ENCODE measurements at places on chromosomes 11 and 22.

GRCh38 chr22:25069758-25070481 is 117.4 kb downstream of the KIAA1671 start:
- peak; percentile 73 for DNase-seq

- DNase-seq: no peak
Measured at GRCh38 chr11:134676516-134677287, 264.7 kb upstream of the B3GAT1 start.

DNA sequence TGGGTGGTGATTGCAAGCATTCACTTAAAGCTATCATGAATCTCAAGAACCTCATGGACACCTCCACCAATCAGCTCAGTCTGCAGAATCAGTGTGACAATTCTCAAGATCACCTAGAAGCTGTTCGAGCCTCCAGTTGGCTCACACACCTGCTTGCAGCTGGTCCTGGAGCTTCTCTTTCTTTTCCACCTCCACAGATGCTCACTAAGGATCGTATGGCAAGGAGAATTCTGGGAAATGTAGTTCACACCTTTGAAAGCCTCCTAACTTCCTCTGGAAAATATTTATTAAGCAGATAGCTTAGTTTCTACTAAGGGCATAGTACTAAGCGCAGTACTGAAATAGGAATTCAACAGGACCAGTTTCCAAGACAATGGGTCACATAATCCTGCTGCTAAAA is 26.2 kb downstream of the FSHB start:
- no peak for DNase-seq

DNA sequence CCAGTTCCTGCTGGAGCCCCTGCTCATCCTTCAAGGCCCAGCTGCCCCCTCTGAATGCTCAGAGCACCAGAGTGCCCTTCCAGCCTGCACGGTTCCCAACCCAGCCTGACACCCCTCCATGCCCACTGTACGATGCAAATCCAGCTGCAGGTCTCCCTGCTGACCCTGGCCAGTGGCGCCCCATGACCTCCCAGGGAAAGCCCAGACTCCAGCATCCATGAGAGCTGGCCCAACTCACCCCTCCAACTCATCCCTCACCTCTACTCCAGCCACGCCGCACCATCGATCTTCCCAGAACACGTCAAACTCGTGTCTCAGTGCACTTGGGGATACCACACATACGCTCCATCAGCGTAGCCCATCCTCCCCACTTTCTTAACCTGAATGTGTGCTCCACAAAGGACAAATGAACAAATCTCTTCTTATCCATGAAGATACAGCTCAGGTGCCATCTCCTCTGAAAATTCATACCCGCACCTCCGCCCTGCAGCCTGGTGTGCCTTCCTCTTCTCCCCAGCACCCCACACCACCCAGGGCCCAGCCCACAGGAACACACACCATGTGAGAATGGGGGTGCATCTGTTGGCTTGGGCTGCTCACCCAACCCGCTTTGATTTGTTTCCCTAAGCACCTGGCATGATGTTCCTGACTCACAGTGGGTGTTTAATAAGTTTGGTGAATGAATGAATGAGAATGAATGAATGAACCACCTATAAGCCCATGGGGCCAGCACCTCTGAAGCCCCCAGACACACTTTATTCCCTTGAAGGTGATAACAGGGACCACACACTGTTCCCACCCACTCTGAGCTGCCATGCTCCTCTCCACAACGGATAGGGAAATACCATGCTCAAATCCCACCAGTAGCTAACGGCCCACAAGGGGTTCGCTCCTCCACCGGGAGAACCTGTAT is 6.2 kb downstream of the PLA2G6 start:
- no peak for DNase-seq

DNA sequence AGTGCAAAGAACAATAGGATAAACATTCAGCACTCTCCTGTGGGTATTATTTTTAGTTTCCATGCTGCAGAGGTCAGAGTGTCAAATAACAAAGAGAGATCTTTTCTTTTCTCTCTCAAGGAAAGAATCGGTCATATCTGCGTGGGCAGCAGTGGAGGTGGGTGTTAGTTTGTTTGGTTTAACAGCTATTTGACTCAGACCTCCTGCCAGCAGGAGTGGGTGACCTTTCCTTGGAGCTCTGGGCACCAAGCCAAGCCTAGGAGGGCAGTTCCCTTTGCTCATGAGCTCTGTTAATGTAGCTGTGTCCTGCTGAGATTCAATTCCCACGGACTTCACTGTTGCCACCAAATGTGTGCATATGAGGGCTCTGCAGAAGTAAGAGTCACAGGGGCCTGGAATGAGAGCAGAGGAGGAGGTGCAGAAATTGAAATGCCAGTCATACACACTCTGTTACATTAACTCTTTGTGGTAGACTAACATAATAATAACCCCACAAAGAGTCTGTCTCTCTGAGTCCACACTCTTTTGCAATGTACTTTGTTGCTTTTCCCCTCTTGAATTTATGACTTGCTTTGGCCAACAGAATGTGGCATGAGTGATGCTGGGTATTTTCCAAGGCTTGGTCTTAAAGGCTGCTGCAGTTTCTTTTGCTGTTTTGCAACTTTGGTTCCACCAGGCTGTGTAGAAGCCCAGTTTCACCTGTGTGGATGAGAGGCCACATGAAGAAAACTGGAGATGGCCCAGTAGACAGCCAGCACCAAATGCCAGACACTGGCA is 76.0 kb upstream of the GRK3 start:
- DNase-seq: no peak

DNA sequence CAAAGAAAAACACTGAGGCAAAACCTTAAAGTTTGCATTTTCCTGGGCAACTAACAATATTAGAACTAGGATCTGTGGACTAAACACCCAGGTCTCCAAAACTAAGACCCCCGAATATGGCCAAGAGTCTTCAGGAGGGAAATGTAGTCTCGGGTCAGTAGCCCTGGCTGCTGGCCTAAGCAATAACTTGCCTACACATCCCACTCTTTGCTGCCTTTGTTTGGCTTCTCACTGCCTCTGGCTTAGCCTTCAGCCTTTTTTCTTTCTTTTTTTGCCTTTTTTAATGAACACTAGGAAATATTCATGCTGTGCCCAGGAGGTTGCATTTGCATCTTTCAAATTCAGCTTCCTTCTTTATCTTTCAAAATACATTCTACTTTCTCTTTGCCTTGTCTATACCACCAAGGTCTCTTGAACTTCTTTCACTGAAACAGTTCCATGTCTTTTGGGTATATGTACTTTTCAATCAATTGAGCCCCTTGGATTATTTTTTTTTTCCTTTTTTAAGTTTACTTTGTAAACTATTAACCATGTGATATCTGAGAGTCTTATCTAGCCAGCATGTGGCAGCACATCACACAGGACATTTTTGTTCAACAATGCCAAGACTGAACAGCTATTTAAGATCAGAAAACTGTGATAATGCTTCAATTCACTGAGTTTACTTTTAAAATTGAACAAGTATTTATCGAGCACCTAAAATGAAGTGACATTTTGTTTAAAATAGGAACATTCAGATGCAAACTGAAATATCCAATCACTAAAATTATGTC is 165.0 kb upstream of the TRPC6 start:
- no peak for DNase-seq

DNA sequence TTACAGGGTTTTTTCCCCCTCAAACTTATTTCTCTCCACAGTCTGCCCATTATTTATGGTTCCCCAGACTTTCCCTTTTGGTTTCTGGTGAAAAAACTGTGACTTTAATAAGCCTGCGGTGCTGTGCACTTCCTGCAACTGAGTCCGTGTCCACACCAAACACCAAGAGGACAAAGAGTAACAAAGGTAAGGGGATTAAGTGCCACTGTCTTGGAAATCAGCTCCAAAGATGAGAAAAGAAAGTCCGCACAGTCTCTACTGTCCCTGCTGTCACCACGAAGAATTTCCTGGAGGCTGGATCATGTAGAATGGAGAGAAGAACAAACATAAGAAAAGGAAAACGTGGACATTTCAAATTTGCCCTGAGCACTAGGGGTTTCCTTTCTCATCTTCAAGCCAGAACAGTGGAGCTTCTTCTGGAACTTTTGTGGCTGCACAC is 17.9 kb upstream of the PRAME start:
- DNase-seq: no peak

- no peak for DNase-seq
Measured at GRCh38 chr11:101436511-101437142, 147.2 kb downstream of the TRPC6 start.

DNA sequence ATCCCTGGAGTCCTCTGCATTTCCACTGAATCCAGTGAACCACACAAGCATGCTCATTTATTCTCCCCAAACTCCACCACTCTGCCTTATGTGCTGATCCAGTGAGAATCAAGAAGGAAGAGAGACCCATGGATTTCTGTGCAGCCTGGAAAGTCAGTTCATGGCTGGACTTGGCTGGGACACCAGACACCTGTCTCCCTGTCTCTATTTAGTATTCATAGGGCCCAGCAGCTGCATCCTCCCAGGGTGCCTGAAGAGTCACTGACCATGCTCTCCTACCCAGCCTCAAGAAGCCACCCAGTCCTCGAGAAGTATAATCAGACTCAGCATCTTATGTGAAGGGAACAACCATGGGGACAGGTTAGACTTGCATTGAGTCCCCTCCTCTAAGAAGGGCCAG is 83.2 kb downstream of the ZNF280B start:
- no peak for DNase-seq

GRCh38 chr11:75558939-75559843 is 2.9 kb upstream of the SERPINH1 start:
- no peak for DNase-seq

DNA sequence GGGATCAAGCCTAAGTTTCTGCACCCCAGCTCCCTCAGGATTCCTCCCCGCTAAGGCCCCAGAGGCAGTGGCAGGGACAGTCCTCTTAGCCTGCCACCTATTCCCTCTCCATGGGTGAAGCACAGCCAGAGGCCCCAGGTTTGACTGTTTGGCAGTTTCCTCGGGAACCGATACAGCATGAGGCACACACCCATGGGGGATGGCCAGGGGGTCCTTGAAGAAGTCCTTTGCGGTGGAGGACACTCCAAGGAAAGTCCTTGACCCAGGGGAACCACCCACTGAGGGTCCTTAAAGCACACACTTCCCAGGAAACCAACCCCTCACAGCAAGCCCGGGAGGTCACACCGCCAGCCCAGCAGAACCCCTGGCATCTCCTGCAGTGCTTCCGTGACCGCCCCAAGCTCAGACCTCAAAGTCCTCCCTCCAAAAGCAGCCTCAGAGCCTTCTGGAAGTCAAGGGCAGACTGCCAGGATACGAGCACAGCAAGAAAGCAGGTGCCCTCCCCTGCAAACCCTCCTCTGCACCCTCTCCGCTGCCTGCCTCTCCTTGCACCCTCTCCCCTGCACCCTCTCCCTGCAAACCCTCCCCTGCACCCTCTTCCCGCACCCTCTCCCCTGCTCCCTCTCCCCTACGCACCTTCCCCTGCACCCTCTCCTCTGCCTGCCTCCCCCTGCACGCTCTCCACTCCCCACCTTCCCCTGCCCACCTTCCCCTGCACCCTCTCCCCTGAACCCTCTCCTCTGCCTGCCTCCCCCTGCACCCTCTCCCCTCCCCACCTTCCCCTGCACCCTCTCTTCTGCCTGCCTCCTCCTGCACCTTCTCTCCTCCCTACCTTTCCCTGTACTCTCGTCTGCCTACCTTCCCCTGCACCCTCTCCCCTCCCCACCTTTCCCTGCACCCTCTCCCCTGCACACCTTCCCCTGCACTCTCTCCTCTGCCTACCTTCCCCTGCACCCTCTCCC is 1.4 kb downstream of the SIGIRR start:
- DNase-seq: peak; percentile 34

- no peak for DNase-seq
Measured at GRCh38 chr11:5815534-5815933, 6.8 kb downstream of the OR52N2 start.

- no peak for DNase-seq
Measured at GRCh38 chr11:7154881-7155361, 66.1 kb downstream of the RBMXL2 start.

DNA sequence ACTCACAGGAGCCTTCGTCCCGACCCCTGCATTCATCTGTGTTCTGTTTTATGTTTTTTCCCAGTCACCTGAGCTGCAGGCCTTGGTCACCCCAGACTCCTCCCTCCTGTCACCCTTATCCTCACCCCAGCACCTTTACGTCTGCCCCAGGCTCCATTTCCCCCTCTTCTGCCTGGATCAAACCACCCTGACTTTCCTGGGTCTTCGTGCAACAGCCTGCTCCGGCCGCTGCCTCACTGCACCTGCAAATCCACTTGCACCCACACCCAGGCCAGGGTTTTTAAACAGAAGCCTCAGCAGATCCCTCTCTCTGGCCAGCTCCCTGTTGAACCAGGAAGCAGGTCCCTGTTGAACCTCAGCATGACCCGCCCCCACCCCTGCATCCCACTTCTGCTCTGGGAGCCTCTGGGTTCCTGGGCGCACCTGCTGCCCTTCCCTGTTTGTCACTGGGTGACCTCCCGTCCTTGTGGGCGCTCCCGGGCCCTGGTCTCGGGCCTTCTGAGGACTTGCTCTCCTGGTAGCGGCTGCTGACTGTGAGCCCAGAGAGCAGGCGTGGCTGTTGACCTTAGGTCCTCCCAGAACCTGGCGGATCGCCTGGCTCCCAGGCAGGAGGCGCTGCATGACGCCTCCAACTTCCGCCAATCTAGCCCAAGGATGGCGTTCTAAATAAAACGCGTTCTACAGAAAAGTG is 12.8 kb downstream of the MAPK8IP2 start:
- DNase-seq: no peak
